T follicular helper cell (primary cell): ENCODE measurements at places on chromosomes 4 and X.

- no peak for DNase-seq
These were observed 10.3 kb downstream of the STAP1 start for GRCh38 chr4:67568820-67569219.

DNA sequence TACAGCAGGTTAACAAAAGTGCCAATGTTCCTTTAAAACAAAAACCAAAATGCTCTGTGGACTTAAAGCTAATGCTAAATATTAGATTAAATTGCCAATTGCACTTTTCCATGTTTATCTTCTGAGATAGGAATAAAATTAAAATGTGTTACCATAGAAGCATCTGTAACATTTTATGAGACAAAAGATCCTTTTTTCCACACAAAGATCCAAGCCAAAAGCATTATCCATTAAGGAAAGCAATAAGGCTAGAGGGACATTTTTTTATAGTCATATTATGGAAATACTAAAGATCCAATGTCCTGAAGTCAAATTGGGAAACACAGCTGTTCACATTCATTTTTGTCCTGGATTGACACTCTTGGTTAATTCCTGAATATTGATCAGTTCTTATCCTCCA, 73.6 kb downstream of the PALLD start:
- DNase-seq, result no peak

DNA sequence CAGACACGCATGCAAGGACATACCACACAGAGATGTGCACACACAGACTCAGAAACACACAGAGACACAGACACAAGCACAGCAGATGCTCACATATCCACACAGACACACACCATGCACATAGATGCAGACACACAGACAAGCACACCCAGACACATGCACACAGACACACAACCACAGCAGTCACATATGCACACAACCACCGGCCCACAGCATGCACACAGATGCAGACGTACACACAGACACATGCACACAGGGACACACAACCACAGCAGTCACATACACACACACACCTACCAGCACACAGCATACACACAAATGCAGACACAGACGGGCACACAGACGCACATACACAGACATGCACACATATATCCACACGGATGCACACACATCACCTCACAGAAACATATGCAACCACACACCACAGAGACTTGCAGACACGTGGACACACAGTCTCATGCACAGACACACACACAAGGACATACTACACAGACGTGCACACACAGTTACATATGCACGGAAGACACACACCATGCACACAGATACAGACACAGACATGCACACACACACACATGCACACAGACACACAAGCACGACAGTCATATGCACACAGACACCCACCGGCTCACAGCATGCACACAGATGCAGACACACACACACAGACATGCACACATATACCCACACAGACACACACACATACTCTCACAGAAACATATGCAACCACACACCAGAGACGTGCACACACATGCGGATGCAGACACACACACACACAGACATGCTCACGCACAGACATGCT, 25.2 kb upstream of the SLC25A6 start:
- no peak for DNase-seq

- DNase-seq, result no peak
These were observed 32.3 kb upstream of the TFDP3 start for GRCh38 chrX:133250184-133251100.

DNA sequence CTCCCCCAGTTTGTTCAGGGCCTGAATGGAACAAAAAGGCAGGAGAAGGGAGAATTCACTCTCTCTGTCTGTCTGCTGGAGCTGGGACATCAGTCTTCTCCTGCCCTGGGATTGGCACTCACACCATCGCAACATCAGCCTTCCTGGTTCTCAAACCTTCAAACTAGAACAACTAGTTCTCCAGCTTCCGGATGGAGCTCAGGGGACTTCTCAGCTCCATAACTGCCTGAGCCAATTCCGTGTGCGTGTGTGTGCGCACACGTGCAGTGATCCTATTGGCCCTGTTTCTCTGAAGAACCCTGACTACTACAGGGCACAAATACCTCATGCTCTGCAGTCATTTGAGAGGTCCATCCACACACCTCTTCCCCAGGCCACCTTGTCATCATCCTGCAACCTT, 18.7 kb upstream of the MAN2B2 start:
- DNase-seq, result no peak

DNA sequence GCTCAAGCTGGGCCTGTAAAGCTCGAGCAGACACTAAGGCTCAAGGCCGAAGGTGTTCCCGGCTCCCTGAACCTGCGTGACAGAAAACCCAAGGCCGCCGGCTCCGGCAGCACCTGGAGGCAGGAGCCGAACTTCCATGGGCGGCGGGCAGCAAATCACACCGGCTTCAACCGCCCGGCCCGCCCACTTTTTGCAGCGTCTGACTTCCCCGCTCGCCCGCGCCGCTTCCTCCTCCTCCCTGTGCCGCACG, 940 bp upstream of the NSD2 start:
- peak; percentile 83 for DNase-seq

DNA sequence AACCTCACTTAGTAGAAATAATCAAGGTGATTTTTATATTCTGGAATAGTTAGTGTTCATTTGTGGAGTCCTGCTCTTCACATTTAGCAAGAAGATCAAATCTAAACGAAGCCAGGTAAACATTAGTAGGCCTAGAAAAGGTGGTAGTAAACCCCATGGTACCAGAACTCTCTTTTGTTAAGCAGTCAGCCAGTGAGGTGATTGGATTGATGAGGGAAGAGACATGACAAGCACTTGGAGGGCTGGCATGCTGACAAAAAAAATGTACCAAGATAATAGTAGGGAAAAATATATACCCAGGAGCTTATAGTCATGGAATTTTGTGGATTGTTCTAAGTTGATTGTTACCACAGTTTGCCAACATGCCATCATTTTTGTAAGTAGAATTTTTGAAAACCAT, 163.8 kb downstream of the BANK1 start:
- DNase-seq, result no peak

- DNase-seq, result no peak
These were observed 1157.4 kb downstream of the FAM133A start for GRCh38 chrX:94831364-94831763.

DNA sequence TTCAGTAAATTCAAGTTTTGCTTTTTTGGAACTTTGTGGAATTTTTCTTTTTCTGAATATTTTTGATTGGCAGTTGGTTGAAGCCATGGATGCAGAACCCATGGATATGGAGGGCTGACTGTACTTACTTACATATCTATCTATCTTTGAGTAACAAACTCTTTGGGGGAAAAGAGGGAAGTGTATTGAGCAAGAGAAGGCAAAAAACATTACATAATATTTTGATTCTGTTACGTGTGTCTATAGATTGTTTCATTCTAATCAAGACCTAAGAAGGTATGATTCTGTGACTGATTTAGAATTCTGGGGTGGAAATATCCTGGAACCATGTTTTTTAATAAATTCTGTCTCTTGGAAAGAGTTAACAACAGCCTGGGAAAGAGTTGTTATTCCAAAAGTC, 31.5 kb downstream of the GRSF1 start:
- no peak for DNase-seq

GRCh38 chr4:2624782-2625530, 88.5 kb downstream of the FAM193A start:
- no peak for DNase-seq

DNA sequence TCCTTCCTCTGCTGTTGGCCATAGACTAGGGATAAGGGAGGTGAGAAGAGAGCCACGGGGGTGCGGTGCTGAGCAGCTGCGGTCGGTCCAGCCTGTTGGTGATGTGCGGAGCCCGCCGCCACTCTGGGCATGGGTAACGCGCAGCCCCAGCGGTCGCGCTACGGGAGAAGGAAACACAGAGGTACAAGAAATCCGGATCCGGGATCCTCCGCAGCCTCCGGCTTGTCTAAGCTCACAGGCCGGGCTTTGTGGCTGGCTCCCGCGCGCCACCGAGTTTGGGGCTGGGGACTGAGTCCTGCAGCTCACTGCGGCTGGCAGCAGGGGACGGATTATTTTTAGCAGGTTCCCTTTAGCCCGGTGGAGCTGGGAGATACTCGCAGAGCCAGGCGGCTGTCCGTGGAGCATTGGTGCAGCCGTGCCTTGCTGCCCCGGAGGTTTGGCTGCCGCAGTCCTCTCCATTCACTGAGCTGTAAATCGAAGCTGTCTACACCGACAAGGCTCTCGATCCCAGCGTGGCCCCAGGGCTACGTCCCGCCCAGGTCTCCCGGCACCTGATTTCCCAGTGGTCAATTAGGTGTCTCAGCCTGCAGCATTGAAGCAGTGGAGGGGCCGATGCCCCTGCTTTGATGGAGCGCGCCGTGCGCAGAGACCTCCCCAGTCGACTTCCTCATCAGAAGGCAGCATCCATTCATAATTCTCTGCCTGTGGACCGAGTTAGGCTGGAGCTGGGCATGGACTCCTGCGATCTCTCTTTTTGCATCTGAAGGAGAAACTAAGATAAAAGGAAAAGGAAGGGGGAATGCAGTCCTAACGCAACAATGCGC, 81.9 kb upstream of the SCML1 start:
- DNase-seq, result no peak

GRCh38 chr4:54843946-54844345, 186.2 kb downstream of the KIT start:
- no peak for DNase-seq

- no peak for DNase-seq
These were observed 50.2 kb downstream of the DCX start for GRCh38 chrX:111361751-111362150.

GRCh38 chr4:12703036-12703435, 781.1 kb downstream of the RAB28 start:
- no peak for DNase-seq

- no peak for DNase-seq
These were observed 194.0 kb downstream of the COX18 start for GRCh38 chr4:72875545-72875944.

DNA sequence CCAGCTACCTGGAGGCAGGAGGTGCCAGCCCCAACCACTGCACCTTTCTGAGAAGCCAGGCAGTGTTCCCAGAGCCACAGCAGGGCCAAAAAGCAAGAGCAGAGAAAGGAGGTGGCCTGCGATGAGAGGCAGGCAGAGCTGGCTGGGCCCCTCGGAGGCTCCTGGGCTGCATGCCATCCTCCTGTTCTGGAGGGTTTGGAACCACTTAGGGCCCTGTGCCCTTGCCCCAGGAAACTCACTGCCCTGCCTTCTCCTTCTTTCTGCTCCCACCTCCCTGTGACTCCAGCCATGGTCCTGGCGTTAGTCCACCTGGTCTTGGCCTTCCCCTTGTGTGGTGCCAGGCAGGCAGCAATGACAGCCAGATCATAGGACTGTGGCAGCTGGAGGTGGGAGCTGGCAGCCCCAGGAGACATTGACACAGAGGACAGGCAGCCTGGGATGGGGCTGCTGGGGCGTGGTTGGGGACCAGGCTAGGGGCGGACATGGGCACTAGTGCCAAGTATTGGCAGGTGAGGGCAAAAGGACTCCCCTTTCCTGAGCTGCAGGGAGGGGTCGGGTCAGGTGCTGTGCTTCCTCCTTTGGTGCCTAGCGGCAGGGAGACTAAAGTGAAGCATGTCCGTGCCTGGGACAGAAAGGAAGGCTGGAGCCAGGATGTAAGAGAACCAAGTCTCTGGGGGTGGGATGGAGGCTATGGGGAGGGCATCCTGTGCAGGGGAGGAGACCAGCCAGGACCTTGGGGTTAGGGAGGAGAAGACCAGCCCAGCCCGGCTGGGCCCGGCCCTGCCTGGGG, 1.4 kb downstream of the APLN start:
- no peak for DNase-seq

- DNase-seq, result no peak
These were observed 403.6 kb downstream of the PDGFC start for GRCh38 chr4:156568041-156568440.

DNA sequence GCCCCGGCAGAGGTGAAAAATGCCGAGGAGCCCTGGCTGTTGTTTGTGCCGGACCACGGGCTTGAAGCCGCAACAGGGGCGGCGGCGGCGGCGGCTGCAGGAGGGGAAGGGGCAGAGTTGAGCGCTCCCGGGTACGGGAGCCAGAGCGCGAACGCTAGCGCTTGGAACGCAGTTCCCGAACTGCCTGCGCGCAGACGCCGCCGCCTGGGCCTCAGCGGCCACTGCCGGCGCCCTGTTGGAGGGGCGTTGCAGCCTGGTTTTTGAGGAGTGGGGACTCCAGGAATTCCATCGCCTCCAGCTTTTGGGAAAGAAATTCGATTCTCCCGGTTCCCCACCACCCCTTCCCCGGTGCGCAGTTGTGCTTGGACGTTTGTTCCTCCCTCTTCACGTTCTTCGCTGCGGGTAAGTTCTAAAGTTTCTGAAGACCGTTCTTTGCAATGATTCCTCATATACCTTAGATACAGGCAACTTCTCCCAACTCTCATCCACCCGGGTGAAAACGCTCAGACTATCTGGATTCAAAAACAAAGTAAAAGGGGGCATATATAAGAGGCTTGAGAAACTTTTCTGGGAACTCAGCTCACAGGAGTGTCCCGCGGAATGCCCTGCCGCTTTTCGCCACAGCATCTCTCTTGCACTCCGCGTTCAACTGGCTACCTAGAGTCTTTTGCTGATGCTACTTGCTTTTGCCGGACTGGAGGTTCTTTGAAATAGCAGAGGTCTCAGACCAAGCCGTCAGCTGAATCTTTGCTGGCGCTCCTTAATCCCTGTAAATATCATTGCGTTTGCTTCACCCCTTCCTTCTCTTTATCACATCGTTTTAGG, 1.0 kb downstream of the FAT4 start:
- no peak for DNase-seq

GRCh38 chrX:154027022-154027402, 7.3 kb upstream of the IRAK1 start:
- no peak for DNase-seq

GRCh38 chr4:74624351-74625151, 169.8 kb downstream of the BTC start:
- no peak for DNase-seq

- DNase-seq, result no peak
These were observed 43.1 kb upstream of the PRR27 start for GRCh38 chr4:70110917-70111316.

DNA sequence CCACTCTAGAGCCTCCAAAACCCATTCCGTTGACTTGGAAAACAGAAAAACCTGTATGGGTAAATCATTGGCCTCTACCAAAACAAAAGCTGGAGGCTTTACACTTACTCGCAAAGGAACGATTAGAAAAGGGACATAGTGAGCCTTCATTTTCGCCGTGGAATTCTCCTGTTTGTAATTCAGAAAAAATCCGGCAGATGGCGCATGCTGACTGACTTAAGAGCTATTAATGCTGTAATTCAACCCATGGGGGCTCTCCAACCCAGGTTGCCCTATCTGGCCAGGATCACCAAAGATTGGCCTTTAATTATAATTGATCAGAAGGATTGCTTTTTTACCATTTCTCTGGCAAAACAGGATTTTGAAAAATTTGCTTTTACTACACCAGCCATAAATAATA, 60.8 kb downstream of the ZNF732 start:
- peak; percentile 29 for DNase-seq

GRCh38 chr4:125727931-125728330, 413.2 kb downstream of the FAT4 start:
- no peak for DNase-seq

GRCh38 chrX:22650691-22651090, 349.1 kb upstream of the DDX53 start:
- DNase-seq, result no peak

- no peak for DNase-seq
These were observed 11.3 kb upstream of the FAM47E start for GRCh38 chr4:76240236-76240635.
